NCI-H187 treated with DMSO at 0.1 percent for 48 hours (cell line): ENCODE measurements at places on chromosomes 6 and 20.

GRCh38 chr6:946546-946945, 253.6 kb upstream of the EXOC2 start:
- DNase-seq: no peak

GRCh38 chr6:36759148-36759759, 61.6 kb downstream of the RAB44 start:
- peak; percentile 22 for DNase-seq

- DNase-seq: no peak
Observed at GRCh38 chr20:14879839-14880238, 542.4 kb upstream of the FLRT3 start.

- no peak for DNase-seq
Observed at GRCh38 chr20:57993716-57994431, 234.6 kb downstream of the ANKRD60 start.

DNA sequence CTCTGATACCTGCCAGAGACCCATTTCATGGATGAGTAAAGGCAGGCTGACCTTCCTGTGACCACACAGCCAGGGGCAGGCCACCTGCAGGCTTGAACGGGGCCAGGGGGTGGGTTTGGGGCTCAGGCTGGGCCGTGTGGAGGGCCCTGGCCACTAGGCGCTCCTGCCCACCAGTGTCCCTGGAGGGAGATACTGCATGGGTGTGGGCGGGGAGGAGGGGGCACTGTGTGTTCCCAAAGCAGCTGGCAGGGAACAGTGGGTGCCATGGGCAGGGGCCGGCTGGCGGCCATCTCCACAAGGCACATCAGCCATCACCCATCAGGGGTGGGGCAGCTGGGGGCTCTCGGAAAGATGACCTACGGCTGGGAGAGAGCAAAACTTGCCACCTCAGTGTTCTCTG, 15.4 kb downstream of the SRC start:
- no peak for DNase-seq

DNA sequence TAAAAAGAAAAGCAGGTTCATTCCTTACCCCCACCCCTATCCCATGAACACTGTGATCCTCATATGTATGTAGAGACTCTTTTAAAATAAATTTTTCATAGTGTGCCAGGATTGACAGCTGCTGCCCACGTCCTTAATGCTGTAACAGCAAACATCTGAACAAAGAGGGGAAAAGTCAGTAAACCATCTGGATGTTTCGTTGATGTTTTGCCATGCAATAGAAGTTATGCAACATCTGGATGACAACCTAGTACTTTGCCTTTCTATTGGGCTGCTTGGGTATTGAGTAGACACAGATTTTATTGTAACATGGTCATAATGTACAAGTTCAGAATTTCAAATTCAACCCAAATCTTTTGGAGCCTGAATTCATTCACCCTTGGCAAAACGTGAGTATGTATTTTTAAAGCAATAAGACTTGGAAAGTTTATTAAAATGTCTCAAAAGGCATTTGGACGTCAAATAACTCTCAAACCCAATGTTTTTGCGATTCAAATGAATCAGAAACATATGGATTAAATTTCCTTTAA, 500.3 kb downstream of the DHX35 start:
- DNase-seq: no peak

DNA sequence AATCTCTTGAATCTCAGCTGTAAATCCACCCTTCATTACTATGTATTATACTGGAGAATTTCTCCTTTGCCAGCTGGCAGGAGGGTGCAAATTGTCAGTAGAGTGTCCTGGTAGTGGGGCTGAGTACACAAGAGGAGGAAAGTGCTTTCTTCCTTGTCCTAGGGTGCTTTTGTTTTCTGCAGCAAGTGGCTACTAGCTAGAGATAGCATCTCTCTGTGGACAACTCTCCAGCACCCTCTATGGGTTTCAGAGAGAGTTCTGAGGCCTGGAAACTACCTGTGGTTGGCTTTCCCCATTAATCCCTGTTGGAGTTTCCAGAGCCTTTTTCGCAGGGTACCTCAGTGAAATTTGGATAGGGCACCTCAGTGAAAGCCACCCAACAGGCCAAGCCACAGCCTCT, 422.5 kb upstream of the RGS17 start:
- no peak for DNase-seq

DNA sequence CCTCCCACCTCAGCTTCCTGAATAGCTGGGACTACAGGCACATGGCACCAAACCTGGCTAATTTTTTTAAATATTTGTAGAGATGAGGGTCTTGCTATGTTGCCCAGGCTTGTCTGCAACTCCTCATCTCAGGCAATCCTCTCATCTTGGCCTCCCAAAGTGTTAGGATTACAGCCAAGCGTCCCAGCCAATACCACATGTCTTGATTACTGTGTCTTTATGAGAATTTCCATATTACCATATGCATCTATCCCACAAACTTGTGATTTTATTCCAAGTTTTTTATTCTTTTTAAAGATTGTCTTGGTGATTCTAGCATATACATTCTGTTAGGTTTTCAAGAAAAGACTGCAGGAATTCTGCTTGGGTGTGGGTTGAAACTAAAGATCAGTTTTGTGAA, 82.7 kb downstream of the LPA start:
- no peak for DNase-seq

DNA sequence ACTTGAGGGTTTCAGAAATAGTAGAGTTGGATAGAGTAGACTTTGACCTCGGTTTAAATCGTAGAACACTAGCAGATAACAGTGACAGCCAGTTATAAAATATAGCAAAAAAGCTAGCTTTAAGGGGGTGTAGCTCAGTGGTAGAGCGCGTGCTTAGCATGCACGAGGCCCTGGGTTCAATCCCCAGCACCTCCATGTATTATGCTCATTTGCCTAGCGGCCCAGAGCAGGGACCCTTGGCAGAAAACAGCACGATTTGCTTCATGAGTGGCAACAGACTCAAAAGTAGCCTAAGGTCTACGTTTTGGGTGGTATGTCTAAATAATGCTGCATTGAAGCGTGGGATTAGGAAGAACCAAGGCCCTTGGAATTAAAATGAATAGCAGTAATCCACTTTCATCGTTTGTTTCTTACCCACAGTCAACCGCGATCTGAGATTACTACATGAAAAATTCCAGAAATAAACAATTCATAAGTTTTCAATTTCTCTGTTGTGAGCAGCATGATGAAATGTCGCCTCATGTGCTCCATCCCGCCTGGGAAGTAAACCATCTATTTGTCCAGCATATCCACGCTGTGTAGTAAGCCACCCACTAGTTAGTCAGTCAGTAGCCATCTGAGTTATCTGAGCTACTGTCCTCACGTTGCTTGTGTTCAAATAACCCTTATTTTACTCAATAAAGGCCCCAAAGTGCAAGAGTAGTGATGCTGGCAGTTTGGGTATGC, 184.9 kb downstream of the GPX5 start:
- DNase-seq: no peak

DNA sequence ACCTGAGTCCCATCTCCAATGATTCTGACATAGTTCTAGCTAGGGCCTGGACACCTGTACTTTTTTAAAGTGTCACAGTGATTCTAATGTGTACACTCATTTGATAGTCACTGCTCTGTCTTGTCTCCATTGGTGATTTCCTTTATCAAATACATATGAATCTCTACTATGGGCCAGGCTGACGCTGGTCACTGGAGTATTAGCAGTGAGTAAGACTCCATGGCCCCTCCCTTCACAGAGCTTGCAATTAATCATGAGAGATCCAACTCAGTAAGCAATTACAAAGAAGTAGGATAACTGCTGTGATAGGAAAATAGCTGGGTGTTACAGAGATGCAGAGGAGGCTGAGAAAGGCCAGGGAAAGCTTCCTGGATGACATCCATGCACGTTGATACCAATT, 19.3 kb upstream of the SASH1 start:
- no peak for DNase-seq

GRCh38 chr20:17627101-17627955, 54.7 kb downstream of the RRBP1 start:
- no peak for DNase-seq

DNA sequence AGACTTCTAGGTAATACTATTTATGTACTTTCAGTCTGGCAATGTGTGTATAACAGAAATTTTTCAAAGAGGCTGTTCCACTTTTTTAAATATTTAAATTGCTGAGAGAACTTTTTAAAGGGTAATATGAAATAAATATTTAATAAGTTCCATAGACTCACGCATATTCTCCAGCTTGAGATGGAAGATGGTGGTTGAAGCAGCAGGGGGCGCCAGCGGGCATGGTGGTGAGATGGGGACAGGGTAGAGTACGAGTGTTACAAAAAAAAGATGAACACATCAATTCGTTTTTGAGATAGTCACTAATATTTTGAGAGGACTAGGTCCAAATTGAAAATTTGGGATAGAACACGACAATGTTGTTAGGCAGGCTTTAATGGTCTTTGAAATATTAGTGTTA, 68.4 kb downstream of the RSPO3 start:
- DNase-seq: no peak

DNA sequence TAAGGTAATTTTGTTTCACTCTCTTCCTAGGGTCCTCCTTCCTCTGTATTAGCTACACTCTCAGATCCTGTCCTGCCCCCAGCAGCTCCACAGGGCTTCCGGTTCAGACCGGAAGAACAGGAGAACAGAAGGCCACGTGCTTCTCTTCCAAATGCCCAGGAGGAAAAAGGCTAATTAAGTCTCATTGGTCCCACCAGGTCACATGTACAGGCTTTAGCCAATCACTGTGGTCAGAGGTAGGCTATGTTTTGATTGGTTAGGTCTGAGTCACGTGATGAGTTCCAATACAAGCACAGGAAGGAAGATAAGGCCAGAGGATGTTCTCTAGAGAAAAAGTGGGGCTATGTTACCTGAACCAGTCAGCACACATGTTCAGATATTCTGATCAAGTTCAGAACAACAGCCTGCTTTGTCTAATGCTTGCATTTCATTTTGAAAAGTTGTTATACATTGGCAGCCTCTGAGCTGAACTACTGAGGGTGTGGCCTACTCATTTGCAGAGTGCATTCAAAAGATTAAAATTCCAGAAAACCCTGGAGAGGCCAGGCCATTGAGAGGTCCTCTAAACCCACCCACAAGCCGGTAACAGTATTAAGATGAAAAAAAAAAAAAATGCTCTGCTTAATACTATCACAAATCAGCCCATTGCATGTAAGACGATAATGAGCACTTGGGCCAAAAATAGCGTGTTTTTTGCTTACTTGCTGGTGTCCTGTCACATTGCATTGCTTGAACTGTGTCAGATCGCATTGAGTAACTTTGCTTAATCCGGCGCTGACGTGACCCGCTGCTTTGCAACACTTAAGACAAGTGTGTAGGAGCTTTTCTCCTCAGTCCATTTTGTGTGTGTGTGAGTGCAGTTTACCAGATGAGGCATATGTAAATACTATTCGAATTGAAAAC, 170.3 kb downstream of the TSHZ2 start:
- no peak for DNase-seq

- no peak for DNase-seq
Observed at GRCh38 chr20:8318965-8319625, 187.0 kb downstream of the PLCB1 start.

- no peak for DNase-seq
Observed at GRCh38 chr6:29789176-29789575, 38.4 kb upstream of the HLA-G start.

- DNase-seq: no peak
Observed at GRCh38 chr6:140018588-140018987, 644.1 kb upstream of the CITED2 start.

- no peak for DNase-seq
Observed at GRCh38 chr20:10498200-10498599, 63.1 kb downstream of the SLX4IP start.

DNA sequence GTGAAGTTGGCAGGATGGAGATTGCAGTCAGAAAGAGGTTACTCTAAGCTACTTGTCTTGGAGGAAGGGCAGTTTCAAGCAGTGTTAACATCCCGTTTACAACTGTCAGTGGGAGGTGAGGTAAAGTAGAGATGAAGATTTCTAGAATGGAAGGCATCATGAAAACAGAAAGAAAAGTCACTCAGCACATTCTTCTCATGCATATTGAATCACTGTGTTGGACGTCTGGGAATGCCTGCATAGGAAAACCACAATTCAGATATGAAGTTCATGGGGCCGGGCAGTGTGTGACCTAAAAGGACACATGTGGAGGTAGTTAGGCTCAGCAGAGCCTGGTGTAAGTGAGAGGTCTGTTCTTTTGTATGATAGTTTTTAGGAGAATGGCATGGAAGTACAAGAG, 73.5 kb upstream of the LAMP5 start:
- no peak for DNase-seq

DNA sequence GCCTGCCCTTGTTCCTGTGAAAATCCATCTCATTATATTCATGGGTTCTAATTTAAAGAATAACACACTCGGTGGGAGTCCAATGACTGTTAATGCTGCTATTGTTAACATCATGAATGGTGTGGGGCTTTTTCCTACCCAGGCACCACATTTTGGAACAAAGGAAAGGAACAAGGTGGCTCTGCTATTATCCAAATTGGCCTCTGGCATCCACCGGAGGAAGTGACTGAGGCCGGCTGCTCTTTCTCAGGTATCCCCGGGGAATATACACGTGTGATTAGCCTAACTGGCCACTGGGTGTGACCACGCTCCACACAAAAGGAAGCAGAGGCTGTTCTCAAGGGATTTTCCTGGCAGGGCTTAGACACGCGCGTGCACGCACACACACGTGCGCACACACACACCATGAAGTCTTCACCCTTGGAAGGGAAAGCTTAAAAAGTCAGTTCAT, 601.2 kb upstream of the ARID1B start:
- peak; percentile 7 for DNase-seq

- DNase-seq: peak; percentile 37
Observed at GRCh38 chr20:32789896-32790750, 27.9 kb downstream of the DNMT3B start.

DNA sequence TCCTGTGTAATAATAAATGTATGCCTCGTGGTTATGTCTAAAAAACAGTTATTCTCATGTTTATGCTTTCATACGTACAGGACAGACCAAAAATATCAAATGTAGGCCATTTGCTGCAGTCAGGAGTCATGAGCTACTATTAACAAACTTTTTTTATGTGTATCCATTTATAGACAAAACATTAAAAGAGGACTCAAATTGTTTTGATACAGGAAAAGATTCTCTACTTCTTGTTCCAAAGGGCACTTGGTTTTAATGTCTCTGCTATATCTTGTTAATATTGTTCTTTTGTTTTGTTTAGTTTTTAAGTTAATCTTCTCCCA, 155.2 kb downstream of the ZDHHC14 start:
- no peak for DNase-seq

GRCh38 chr6:40187535-40188144, 253.4 kb upstream of the MOCS1 start:
- DNase-seq: no peak
